ENCODE measurements at places on chromosomes 4 and X.
A peak's percentile ranks its signal among the peaks of the same experiment; 100 is the strongest.

DNA sequence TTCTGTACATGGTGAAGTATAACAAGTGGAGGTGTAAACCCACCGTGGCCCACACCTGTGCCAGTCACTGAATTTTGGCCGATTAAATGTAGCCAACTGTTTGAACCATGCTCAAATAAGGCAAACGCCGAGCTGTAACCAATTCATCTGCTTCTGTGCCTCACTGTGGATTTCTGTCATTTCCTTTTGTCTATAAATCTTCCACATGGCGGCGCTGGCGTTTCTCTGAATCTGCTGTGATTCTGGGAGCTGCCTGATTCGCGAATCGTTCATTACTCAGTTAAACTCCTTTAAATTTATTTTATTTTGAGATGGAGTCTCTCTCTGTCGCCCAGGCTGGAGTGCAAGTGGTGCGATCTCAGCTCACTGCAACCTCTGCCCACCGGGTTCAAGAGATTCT, 19.2 kb downstream of the SUPT20HL2 start:
- no peak for DNase-seq

DNA sequence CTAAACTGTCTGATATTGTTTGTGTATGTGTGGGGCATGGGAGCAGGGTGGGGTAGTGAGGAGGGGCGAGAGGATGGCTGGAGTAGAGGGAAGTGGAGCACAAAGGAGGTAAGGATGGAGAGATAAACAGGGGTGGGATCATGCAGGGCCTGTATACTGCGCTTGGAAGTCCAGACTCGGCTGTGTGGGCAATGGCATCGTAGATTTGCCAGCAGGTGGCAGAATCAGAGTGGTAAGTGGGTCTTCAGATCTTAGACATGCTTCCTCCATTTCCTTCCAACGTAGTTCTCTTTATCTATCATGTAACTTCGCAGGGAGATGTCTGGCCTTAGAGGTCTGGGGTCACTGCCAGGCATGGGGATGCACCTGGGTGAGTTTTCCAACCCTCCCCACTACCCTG, 155.5 kb downstream of the PDGFRA start:
- DNase-seq, result no peak

GRCh38 chrX:139560221-139560620, 29.7 kb downstream of the F9 start:
- no peak for DNase-seq

DNA sequence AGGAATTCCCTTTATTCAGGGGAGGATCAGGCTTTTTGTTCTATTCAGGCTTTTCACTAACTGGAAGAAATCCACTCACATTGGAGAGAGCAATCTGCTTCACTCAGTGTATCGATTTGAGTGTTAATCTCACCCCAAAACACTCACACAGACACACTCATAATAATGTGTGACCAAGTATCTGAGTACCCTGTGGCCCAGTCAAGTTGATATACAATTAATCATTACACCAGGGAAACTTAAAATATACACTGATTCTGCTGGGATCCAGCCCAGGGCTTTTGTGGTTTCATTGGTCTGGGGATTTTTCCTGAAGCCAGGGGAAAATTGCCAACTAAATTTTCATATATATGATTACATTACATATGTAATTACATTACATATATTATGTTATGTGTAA, 44.0 kb upstream of the GATB start:
- DNase-seq, result no peak

- no peak for DNase-seq
These were observed 156.8 kb downstream of the TEX13A start for GRCh38 chrX:105063743-105064142.

- no peak for DNase-seq
These were observed 231.2 kb upstream of the F9 start for GRCh38 chrX:139299309-139299708.

- no peak for DNase-seq
These were observed 2.7 kb upstream of the PF4V1 start for GRCh38 chr4:73850261-73850970.

GRCh38 chr4:185767528-185767927, 44.5 kb downstream of the SORBS2 start:
- DNase-seq, result no peak

- no peak for DNase-seq
These were observed 1.3 kb downstream of the NCAPG start for GRCh38 chr4:17812125-17812524.

GRCh38 chrX:15497865-15498264, 2.7 kb upstream of the BMX start:
- no peak for DNase-seq

DNA sequence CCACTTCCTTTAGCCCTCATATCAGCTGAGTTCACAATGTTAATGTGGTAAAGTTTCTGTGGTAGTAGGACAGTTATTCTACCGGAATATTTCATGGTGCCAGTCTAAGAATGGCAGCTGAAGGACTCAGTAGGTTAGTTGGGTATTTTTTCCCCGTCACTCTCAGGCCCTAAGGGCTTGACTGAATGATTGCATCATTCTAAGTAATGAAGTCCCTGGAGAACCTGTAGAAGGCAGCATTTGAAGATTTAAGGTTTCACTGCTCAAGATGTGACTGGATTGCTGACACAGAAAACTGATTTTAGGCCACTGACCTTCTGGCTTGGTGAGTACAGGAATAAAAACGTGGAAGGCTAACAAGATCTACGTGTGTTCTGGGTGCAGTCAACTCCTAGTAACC, 657.3 kb downstream of the PCDH19 start:
- DNase-seq, result no peak

- no peak for DNase-seq
These were observed 13.1 kb upstream of the EOLA1 start for GRCh38 chrX:149527705-149528104.

GRCh38 chr4:158190718-158191117, 17.9 kb upstream of the GASK1B start:
- no peak for DNase-seq

DNA sequence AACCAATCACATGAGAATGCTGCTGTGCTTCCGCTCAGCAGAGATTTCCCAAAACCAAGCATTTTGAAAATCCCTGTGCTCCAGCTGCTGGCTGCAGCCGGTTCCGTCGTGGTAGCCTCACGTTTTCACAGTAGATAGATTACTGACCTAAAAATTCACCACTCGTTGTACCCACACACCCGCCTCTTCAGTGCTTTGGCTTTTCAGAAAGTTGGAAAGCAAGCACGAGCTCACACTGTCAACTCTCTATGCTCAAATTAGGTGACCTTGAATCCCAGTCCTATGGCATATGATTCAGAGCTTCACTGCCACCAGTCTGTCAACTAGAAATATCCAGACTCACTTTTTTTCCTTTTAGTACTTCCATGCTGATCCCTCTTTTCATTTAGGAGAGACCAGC, 168.9 kb downstream of the DCTD start:
- DNase-seq, result no peak

DNA sequence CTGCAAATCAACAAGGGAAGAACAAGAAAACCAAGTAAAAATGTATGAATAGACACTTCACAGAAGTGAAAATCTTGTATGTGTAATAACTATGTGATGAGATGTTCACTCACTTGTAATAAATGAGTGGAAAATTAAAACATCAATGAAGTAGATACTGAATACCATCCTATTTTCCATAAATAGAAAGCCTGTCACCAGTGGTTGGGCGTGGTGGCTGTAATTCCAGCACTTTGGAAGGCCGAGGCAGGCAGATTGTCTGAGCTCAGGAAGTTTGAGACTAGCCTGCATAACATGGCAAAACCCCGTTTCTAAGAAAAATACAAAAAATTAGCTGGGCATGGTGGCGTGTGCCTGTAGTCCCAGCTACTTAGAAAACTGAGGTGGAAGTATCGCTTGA, 53.5 kb upstream of the SOD3 start:
- no peak for DNase-seq

DNA sequence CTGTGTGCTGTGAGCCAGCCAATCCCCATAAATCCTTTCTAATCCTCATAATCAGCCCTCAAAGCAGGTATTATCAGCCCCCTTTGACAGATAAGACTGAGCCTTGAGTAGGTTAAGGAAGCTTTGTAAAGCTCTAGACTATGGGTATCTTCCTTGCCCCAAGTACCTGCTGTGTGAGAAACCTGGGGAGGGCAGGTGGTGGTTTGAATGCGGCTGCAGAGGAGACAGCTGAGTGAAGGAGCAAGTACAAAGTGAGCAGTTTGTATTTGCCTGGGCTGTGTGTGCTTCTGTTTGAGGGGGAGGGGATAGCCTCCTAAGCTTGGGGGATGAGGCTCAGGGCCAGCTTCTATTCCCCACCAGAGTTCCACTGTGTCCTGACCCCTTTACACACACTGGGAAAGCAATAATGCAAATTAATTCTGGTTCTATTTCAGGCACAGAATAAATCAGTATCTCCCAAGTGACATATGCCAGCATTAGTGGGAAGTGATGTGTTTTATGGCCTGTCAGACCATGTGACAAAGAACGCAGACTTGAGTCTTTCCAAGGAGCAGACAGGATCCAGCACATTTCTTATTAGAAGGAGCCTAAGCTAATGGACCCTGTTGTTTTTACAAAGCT, 63.5 kb downstream of the EVC start:
- DNase-seq, result no peak

DNA sequence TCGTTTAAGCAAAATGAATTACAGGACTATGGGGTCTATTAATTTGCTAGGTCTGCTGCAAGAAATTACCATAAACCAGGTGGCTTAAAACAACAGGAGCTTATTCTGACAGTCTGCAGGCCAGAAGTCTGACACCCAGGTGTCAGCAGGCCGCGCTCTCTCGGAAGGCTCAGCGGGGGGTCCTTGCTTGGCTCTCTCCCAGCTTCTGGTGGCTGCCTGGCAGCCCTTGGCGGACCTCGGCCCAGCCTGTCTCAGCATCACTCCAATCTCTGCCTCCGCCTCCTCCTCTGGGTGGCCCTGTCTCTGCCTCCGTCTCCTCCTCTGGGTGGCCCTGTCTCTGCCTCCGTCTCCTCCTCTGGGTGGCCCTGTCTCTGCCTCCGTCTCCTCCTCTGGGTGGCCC, 580.5 kb upstream of the FAT1 start:
- no peak for DNase-seq

GRCh38 chrX:150366951-150367545, 3.9 kb downstream of the MAMLD1 start:
- no peak for DNase-seq

- DNase-seq, result no peak
These were observed 8.7 kb downstream of the PDE6B start for GRCh38 chr4:633976-634598.

GRCh38 chr4:158778156-158778711, 9.4 kb downstream of the FNIP2 start:
- no peak for DNase-seq

DNA sequence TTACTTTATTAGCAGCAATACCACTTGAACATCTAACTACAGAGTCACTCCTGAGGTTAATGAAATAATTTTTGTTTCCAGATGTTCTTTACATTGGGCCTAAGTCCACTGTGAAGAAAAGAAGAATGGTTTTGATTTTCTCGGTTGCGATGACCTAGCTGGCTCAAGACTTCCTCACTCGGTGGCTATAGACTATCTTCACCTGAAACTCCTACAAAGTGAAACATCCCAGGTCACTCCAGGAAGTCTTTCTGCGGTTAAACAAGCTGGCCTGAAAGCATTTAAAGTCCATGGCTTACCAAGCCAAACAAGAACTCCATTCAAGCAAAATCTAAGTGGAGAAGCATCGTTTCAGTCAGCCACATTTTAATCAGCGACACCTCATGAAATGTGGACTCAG, 13.7 kb upstream of the SORBS2 start:
- DNase-seq, result no peak

GRCh38 chr4:132642016-132642817, 506.9 kb upstream of the PCDH10 start:
- no peak for DNase-seq

GRCh38 chr4:56656346-56656643, 24.8 kb downstream of the HOPX start:
- DNase-seq, result peak; percentile 30

GRCh38 chr4:161585011-161585410, 578.8 kb downstream of the FSTL5 start:
- DNase-seq, result no peak

GRCh38 chr4:158015241-158015640, 157.6 kb downstream of the GASK1B start:
- DNase-seq, result no peak

DNA sequence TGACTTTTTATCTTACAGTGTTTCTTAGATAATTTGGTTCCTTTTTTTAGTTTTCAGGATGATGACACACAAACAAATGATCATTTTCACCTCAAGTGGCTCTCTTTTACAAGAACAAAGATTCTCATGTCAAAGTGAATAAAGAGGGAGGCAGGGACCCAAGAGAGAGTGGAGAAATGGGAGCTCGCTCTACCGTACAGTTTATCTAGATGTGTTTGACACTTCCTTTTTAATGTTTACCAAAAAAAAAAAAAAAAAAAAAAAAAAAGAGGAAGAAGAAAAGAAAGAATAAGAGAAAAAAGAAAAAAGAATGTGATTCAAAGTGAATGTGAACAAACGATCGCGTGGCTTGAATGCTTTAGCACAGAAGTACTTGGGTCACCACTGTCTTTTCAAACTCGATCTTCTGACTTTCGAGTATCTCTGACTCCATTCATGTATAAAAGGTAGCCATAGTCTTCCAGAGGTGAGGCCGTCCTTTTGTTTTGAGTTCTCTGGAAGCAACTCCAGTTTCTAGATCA, 75.6 kb upstream of the GRXCR1 start:
- no peak for DNase-seq

GRCh38 chr4:41175794-41176193, 38.5 kb downstream of the APBB2 start:
- no peak for DNase-seq

DNA sequence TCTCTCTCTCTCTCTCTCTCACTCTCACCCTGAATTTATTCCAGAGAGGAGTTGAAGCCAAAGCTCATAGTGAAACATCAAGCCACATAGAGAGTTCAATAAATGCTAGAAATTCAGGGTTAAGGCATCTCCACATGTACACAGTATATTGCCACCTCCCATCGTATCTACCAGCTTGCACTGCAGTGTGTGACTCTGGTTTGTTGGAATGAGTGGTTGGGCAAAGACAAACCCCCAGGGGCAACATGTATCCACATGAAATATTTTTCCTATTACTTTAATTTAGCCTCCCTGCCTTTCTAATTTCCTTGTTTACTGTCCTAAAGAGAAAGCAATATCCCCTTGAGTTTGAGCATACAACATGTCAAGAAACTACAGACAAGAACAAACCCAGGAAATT, 247.3 kb downstream of the SPATA18 start:
- no peak for DNase-seq

- no peak for DNase-seq
These were observed 69.3 kb downstream of the BMP2K start for GRCh38 chr4:78845472-78845871.

DNA sequence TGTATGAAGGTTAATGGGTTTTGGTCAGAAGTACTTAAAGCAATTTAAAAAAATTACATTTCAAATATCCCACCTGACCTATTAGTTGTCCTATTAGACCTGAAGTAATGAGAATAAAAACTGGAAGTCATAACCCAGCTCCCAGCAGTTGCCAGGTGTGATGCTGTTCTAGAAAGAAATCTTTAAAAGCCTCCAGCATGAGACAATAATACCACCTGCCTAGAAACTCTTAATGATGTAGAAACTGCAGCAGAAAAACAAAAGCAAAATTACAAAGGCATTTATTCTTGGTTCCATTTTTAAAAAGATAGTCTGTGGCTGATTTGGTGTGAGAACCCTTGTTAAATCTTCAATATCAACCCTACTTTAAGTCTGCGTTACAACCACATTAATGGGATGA, 1137.7 kb upstream of the TENM3 start:
- DNase-seq, result no peak

GRCh38 chrX:106707771-106708454, 18.6 kb upstream of the RNF128 start:
- DNase-seq, result no peak

All from stimulated activated CD8-positive, alpha-beta memory T cell treated with anti-CD3 and anti-CD28 coated beads, Interleukin-4, amount 100 ng/mL, for 1 hour (primary cell).